ENCODE measurements at places on chromosomes 11 and 22. TPM values are rescaled to one million over a fixed set of nuclear protein-coding genes. Genes with fewer than 3 reads are reported as not detected.

GRCh38 chr11:67437082-67437808, at the start of gene PTPRCAP:
TSS of gene PTPRCAP (minus strand) at chr11:67437682. CDS start at chr11:67437619, 63 bp downstream.
- DNase-seq = no peak
- H3K36me3 ChIP-seq = peaks cover 73% of the 10 kb centered on the region
- peaks cover 14% of the 10 kb centered on the region for H3K4me1 ChIP-seq
- no peak within 1 kb of the TSS for H3K4me3 ChIP-seq

DNA sequence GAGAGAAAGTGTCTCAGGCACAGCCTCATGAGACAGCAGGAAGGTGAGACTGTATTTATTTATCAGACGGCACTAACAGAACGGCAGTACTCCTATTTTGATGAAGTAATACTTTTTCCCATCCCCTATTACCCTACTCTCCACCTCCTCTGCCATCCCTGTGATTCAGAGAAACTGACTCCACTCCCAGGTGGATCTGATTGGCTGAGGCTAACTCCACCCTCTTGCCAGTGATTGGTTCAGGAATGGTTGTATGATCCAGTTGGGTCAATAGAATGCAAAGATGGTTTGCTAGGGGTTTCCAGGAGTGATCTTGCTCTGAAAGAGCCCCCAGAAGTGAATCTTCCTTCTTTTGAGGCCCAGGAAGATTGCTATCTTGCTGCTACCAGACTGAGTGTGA, 65.9 kb upstream of the RCN1 start:
- no peaks in the 10 kb centered on the region for H3K4me1 ChIP-seq
- H3K27me3 ChIP-seq = peaks cover 84% of the 10 kb centered on the region
- H3K4me3 ChIP-seq = no peak overlapping the region
- no peak for DNase-seq
- H3K27ac ChIP-seq = no peak overlapping the region

Gene NCAM1
- 4.6 TPM for total RNA-seq

GRCh38 chr22:37249986-37250385, 5.9 kb upstream of the RAC2 start:
- no peak overlapping the region for H3K27ac ChIP-seq
- no peaks in the 10 kb centered on the region for H3K36me3 ChIP-seq
- peaks cover 10% of the 10 kb centered on the region for H3K4me1 ChIP-seq
- H3K4me3 ChIP-seq = no peak overlapping the region
- no peaks in the 10 kb centered on the region for H3K27me3 ChIP-seq

DNA sequence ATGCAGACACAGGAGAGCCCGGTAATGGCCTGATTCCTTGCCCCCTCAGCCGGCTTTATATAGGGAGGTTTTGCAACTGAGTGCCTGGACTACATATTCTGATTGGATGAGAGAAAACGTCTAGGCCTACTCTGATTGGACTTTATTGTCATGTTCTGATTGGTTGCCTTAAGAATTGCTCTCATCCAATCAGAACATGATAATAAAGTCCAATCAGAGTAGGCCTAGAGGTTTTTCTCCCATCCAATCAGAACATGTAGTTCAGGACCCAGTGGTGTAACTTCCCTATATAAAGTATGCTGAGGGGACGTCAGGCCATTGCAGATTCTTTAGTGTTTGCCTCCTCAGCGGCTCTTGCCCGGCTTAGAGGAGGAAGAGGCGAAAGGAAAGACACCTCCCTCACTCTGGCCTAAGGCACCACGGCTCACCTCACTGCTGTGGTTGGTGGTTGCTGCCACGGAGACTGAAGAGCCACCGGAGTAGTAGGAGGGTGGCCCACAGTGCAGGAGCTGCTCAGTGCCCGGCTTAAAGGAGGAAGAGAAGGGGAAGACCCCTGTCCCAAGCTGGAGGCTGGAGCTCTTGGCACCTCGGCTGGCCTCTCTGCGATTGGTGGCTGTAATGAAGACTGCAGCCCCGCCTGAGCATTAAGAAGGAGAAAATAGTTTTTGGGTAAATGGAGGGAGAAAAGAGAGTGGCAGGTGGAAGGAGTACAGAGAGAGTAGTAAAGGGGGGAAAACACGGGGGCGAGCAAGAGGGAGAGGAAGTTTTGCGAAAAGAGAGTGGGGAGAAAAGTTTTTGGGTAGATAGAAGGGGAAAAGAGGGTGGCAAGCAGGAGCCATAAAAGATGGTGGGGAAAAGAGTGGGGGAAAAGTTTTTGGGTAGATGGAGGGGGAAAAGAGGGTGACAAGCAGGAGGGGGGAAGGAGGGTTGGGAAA, 116.7 kb upstream of the SERPIND1 start:
- H3K4me3 ChIP-seq = no peak overlapping the region
- DNase-seq = no peak
- H3K36me3 ChIP-seq = no peaks in the 10 kb centered on the region

GRCh38 chr22:22425783-22426624, 82.5 kb downstream of the ZNF280B start:
- no peaks in the 10 kb centered on the region for H3K36me3 ChIP-seq
- no peak overlapping the region for H3K4me3 ChIP-seq
- H3K4me1 ChIP-seq = no peaks in the 10 kb centered on the region
- no peak for DNase-seq
- peaks cover 98% of the 10 kb centered on the region for H3K27me3 ChIP-seq

Gene PGA5
- total RNA-seq = not detected

DNA sequence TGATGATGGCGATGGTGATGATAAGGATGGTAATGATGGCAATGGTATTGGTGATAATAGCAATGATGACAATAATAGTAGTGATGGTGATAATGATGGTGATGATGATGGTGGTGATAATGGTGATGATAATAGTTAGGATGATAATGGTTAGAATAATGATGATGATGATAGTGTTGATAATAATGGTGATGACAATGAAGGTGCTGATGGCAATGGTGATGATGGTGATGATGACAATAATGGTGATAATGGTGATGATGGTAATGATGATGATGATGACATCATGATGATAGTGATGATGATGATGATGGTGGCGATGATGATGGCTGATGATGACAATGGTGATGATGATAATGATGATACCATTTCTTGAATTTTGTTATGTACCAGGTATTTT, 309.9 kb downstream of the MIAT start:
- H3K27ac ChIP-seq = no peak overlapping the region
- no peak for DNase-seq
- peaks cover 9% of the 10 kb centered on the region for H3K4me1 ChIP-seq
- H3K4me3 ChIP-seq = no peak overlapping the region
- no peaks in the 10 kb centered on the region for H3K36me3 ChIP-seq

DNA sequence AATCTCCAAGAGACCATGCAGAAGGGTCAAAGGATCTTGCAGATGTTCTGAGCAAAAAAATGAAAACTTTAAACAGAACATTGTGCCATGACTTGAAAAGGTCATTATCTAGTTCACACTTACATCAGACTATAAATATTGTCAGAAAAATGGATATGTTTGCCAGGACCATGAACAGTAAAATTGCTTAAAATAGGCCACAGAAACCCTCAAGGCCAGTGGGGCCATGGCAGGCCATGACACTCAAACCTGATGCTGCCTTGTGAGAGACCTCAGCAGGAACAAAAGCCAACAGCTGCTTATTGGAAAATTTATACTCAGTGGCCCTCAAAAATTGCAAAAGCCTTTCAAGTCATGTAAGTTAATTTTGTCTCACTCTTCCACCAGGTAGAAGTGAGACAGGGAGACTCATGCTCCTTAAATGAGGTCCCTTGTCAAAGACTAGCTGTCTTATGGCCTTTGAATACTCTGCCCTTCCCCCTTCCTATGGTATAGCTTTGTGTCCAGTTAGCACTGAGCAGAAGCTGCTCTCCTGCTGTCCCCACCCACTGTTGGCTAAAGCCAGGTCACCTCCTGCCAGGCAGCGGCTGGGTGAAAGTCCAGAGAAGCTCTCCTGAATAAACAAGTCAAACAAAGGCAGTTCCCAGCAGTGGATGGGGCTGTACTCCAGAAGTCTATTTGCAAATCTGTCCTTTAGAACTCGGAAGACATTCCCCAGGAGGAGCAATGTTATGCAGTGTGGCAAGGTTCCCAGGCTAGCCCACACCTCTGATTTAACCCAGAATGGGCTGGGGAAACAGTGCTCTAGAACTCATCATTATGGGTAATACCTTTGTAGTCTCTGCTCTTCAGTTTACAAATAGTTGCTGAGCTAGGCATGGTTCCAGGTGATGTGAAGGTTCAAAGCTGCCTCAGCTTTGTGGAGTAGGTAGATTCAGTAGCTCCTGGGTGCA, 21.4 kb downstream of the ADM start:
- peaks cover 8% of the 10 kb centered on the region for H3K27me3 ChIP-seq
- no peak overlapping the region for H3K4me3 ChIP-seq
- no peak overlapping the region for H3K27ac ChIP-seq
- peaks cover 27% of the 10 kb centered on the region for H3K4me1 ChIP-seq

GRCh38 chr11:119373921-119374631, 7.4 kb downstream of the USP2 start:
- DNase-seq = peak; percentile 80
- H3K4me1 ChIP-seq = peaks cover 8% of the 10 kb centered on the region
- H3K4me3 ChIP-seq = no peak overlapping the region
- no peaks in the 10 kb centered on the region for H3K36me3 ChIP-seq

GRCh38 chr11:41970681-41971080, 511.2 kb upstream of the LRRC4C start:
- no peak overlapping the region for H3K4me3 ChIP-seq
- H3K4me1 ChIP-seq = no peaks in the 10 kb centered on the region
- H3K27me3 ChIP-seq = no peaks in the 10 kb centered on the region
- no peak for DNase-seq

GRCh38 chr11:33893711-33894397, 2.0 kb upstream of the LMO2 start:
- H3K27me3 ChIP-seq = peaks cover 61% of the 10 kb centered on the region
- H3K4me3 ChIP-seq = no peak overlapping the region
- H3K4me1 ChIP-seq = no peaks in the 10 kb centered on the region
- H3K36me3 ChIP-seq = no peaks in the 10 kb centered on the region

All from Calu3 (cell line).